ENCODE measurements at places on chromosomes 1 and 21.

- no peak for DNase-seq
Observed at GRCh38 chr1:243727503-243728203, 122.4 kb downstream of the AKT3 start.

GRCh38 chr1:101875891-101876290 lies 120.8 kb downstream of the OLFM3 start:
- no peak for DNase-seq

DNA sequence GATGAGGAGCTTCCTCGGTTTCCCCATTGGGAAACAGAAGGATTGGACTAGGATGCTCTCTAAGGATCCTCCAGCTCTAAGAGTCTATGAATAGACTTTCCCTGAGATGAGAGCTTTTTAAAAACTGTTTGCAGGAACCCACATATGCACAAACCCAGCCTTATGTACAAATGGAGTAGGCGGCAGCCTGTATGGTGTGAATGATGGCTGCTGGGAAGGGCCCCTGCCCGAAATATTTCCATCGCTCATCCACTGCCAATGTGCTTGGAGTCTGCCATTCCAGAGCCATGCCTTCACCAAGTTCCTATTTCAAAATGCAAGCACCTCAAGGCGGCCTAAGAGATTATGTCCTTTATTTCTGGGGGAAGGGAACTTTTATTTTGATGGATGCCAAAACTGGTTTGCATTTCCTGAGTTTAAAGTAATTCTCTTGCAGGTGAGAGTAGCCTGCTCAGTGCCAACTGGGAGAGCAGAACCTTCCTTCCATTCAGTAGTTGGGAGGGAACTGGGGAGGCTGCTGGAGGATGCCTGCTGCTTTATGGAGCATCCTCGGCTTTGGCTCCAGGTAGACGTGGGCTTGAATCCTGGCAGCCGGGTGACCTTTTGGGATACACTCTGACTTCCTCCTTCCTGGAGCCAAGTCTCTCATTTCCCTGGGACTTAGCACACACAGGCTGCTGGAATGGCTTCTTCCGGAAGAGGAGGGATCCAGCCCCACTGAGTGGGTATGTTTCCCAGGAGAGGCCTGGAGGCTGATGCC lies 165.9 kb downstream of the ACTL8 start:
- no peak for DNase-seq

GRCh38 chr1:29258189-29258975 lies 22.1 kb downstream of the PTPRU start:
- no peak for DNase-seq

- DNase-seq: no peak
Observed at GRCh38 chr1:56403321-56403720, 176.0 kb downstream of the PLPP3 start.

DNA sequence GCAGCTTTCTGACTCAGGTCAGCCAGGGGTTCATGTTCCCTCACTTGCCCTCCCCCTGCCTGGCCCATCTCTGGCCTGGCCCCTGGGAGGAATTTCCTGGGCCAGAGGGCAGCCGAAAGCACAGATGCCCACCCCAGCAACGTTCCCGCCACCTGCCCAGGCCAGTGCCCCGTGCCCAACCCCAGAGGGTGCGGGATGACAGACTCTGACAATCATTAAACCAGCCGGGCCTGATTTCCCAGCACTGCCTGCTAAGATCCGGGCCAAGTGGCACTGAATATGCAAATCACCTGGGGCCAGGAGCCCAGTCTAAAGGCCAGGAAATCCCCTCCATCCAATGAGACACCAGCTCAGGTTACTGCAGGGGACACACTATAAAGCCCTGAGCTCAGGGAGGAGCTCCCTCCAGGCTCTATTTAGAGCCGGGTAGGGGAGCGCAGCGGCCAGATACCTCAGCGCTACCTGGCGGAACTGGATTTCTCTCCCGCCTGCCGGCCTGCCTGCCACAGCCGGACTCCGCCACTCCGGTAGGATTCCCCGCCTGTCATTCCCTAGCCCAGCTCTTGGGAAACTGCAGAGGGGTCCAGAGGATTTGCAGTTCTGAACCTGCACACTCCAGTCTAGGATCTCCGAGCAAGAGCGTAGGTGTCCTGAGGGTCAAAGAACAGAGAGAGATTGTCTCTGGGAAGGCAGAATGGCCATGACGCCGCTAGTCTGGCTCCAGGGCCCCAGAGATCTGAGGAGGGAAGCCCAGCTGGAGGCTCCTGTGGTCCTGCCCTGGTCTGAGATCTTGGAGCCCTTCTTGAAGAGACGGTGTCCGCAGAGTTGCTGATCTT lies at the start of gene ELF3:
Gene ELF3, plus strand, starts transcription at position 408 of the 836 bp plus-strand sequence. CDS start 550 bp downstream, outside the sequence.
- DNase-seq: peak; percentile 100

DNA sequence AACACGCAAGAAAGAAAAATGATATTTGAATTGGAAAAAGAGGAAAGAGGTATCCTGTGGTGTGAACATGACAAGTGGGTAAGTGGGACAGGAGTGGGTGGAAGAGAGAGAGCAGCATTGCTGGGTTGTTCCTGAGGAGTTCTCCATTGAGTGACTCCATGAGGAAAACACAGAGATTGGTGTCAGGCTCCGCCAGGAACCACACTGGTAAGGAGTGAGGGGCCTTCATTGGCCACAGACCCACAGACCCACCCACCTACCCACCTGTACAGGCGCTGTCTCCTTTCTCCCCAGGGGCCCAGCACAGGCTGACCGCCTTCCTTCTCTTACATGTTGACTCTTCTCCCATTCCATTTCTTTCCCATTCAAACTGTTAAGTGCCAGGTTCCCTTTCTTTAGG lies 20.9 kb downstream of the S100A7A start:
- no peak for DNase-seq

GRCh38 chr1:110774398-110774797 lies 98.5 kb upstream of the CD53 start:
- DNase-seq: no peak

GRCh38 chr21:42582787-42583476 lies 69.3 kb downstream of the SLC37A1 start:
- no peak for DNase-seq

All from A549 (cell line).